Fibroblast of lung (primary cell): ENCODE measurements at places on chromosomes 7 and 10.

GRCh38 chr10:104406715-104407650, 53.4 kb downstream of the CFAP58 start:
- peak; percentile 74 for DNase-seq

DNA sequence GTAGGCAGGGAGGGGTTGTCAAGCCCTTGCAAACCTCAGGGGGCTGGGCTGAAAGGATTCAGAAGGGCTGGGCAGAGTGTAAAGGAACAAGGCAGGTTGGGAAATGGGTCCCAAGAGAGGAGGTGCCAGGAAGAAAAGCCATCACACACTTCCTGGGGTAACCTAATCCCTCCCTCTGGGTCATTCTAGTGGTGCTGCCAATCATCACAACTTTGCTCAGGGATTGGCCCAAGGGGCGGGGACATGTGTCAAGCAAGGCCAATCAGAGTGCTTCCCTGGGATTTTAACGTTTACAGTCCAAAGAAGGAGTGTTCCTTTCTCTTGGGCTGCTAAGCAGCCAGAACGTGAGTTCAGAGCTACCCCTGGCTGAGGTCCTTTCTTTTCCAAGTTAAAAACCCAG, 57.1 kb upstream of the NPTX2 start:
- DNase-seq: no peak

DNA sequence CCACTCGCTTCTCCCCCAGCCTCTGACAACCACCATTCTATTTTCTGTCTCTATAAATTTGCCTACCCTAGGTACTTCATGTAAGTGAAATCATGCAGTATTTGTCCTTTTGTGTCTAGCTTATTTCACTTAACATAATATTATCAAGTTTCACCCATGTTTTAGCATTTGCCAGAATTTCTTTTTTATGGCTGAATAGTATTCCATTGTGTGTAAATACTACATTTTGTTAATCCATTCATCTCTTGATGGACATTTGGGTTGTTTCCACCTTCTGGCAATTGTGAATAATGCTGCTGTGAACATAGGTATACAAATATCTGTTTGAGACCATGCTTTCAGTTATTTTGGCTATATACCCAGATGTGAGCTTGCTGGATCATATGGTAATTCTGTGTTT, 57.4 kb upstream of the TRIM8 start:
- DNase-seq: no peak

GRCh38 chr7:92904244-92905131, 68.1 kb upstream of the CDK6 start:
- DNase-seq: peak; percentile 99

GRCh38 chr10:43056568-43057011, 20.3 kb upstream of the RET start:
- DNase-seq: no peak

- DNase-seq: peak; percentile 78
Measured at GRCh38 chr7:25855854-25856782, 295.9 kb upstream of the NFE2L3 start.

DNA sequence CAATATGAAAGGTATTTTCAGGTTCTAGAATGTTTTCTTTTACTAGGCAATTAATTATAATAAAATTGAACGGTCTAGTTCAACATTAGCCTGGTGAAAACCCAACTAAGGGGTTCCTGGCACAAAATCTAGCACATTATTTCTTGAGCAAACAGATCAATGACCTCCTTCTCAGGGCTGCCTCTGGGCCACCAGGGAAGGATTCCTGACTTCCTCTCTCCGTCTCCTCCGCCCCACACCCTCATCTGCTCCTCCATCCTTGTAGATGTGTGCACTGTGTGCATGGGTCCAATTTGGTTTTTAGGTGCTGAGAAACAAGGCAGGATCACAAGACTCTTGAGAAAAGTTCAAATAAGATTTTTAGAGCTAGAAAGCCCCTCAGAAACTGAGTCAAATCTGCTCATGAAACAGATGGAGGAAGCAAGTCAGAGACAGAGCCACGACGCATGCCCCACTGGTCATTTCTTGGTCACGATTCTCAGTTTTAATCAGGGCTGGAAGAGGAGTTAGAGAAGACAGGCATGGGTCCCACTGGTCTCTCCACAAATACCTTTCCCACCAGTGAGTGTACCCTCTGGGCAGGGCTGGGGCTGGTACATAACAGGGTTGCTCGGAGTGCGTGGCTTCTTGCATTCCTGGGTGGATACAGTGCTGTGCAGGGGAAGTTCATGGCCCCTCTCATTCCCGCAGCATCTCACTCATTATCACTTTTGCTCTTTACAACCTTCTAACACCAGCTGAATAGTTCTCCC, 3.8 kb downstream of the TRPV6 start:
- no peak for DNase-seq

- no peak for DNase-seq
Measured at GRCh38 chr10:56653289-56653688, 292.2 kb upstream of the ZWINT start.

GRCh38 chr10:75883081-75884072, 452.0 kb downstream of the LRMDA start:
- no peak for DNase-seq

GRCh38 chr7:140417456-140418155, 13.7 kb downstream of the RAB19 start:
- DNase-seq: no peak

GRCh38 chr10:10591715-10592341, 425.8 kb upstream of the CELF2 start:
- no peak for DNase-seq
